Activated CD4-positive, alpha-beta T cell treated with anti-CD3 and anti-CD28 coated beads, Interleukin-2, amount 50 U/mL, for 1 hour (primary cell): ENCODE measurements at places on chromosomes 13 and 19.

DNA sequence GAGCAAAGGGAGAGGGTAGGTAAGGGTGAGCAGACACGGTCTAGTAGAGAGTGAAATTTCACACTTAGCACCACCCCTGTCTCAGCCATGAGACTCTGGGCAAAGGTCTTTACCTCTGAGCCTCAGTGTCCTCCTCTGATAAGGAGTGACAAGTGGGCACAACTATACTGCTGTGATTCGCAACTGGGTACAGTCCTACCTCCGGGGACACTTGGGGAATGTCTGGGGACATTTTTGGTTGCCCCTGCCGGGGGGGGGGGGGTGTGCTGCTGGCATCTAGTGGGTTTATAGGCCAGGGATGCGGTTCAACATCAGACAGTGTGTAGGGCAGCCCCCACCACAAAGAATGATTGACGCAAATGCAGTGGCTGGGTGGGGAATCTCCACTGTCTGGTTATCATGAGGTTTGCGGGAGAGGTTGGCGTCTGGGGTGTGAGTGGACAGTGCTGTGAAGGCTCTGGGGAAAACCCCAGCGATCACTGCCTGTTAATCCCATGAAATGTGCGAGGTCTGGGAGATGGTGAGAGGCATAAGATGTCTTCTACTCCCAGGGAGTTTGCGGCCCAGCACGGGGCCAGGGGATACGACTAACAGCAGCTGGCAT, 4.3 kb downstream of the NACC1 start:
- DNase-seq: no peak

DNA sequence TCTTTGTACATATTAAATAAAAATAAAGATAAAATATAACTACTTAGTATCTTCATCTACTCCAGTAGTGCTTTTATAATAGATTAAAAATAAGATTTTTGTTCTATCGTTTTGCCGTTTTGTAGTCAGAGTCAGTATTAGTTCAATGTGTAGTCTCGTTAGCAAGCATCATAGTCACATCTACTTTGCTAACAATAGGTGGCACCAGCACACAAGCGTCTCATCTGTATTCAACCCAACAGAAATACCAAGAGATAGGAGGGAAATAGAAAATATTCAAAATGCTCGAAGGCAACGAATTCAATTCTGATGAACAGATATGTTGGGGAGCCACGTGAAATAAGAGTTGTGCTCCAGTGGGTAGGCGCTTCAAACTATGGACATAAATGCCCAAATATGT, 21.4 kb upstream of the MICU2 start:
- no peak for DNase-seq

DNA sequence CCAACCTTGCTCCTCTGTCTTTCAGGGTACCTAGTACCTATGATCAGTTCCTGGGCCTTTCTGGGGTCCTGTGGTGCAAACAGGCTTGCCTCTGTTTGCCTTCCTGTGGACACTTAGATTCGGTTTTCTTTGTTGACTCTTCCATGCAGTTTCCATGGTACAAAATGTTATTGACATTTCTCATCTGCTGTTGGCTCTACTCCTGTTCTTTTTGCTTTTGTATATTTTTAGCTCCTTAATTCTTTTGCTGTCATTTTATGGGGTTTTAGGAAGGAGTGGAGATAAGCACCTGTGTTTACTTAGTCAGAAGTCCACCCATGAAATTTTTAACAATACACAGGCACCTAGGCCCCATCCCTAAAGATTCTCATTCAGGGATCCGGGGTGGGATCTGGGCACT, 20.5 kb upstream of the CNMD start:
- DNase-seq: no peak

- DNase-seq: no peak
Measured at GRCh38 chr13:35479706-35480105, 3.2 kb upstream of the MAB21L1 start.

DNA sequence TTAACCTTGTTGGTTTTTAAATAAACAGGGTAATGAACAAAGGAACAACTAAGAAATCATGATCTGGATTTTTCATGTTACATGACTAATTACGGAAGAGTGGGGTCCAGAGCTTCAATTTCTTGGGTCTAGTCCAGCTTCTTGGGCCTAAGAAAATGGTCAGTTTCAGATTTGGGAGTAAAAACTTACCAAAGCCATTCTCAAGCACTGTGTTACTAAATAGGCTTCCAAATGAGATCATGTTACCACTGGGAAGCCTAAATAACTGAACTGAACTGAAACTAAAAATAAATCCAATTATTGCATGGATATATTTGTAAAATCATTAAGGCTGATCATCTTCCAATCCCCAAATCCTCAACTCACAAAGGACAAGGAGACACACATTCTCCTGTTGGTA, 13.9 kb downstream of the TBC1D4 start:
- no peak for DNase-seq

DNA sequence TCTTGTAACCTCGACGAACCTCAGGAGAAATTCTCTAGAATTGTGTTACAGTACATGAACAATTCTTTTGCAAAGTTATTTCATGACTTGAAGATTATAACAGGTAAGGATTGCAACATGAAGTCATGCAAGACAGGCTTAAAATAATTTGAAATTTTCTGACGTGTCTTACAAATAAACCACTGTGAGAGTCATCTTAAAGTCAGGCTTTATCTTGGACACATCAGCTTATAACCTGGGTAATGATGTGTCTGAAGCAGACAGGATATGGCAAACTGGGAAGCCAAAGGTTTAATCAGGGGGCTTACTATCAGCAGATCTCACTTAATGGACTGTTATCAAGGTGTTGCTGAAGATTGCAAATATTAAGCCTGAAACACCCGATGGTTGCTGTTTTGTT, 407.8 kb downstream of the KLF5 start:
- DNase-seq: no peak
